ENCODE measurements at places on chromosomes 13 and 19. TPM values are rescaled to one million over a fixed set of nuclear protein-coding genes. Genes with fewer than 3 reads are reported as not detected.

Gene MAG
- total RNA-seq: not detected

Gene FREM2
- 0.07 TPM for total RNA-seq

Gene GIPC3
- total RNA-seq: not detected

Gene CCDC122
- 5.0 TPM for total RNA-seq

Gene PIK3R2
- total RNA-seq: 44.8 TPM

Gene ADGRE3
- total RNA-seq: not detected

Gene NKPD1
- total RNA-seq: 2.3 TPM

Gene ZNF90
- 1.1 TPM for total RNA-seq

Gene ARHGAP33
- total RNA-seq: 7.5 TPM

Gene CBARP
- total RNA-seq: 8.5 TPM

Measured in airway epithelial cell (primary cell).